Left colon (tissue), 2 donors: ENCODE measurements at places on chromosomes 5 and 9.
A peak's percentile ranks its signal among the peaks of the same experiment; 100 is the strongest.

DNA sequence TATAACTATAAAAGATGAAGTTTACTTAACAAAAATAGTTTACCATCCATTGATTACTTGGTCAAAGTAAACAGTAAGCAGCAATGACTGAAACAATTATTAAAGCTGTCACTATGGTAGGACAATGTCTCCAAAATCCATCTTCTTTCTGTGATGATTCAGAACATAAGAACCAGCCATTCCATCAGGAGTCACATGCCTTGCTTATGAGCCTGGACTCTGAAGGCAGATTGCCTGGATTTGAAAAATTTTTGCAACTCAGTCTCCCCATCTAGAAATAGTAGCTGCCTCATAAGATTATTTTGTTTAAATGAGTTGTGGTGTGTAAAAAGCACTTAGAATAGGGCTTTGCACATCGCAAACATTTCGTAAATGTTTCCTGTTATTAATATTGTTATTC, 136.2 kb downstream of the LIFR start:
- no peak for DNase-seq

- no peak for DNase-seq
Observed at GRCh38 chr9:81964218-81965171, 21.2 kb downstream of the SPATA31D3 start.

- DNase-seq, result no peak
Observed at GRCh38 chr5:93107805-93108520, 473.1 kb downstream of the NR2F1-AS1 start.

- DNase-seq, result no peak
Observed at GRCh38 chr5:158135682-158136179, 276.8 kb upstream of the CLINT1 start.

- no peak for DNase-seq
Observed at GRCh38 chr9:6234014-6234413, 18.4 kb downstream of the IL33 start.

DNA sequence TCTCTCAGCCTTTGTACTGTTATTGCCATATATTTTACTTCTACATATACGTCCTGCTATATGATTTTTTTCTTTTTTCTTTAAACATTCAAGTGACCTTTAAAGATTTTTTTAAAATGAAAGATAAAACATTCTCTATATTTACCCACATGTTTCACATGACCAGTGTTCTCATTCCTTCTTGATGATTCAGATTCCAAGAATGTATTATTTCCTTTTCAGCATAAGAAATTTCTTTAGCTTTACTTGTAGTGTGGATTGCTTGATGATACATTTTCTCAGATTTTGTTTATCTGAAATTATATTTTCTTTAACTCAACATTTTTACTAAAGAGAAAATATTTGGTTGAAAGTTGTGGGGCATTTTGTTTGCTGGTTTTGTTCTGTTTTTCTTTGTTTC, 792.1 kb downstream of the BRINP1 start:
- no peak for DNase-seq

DNA sequence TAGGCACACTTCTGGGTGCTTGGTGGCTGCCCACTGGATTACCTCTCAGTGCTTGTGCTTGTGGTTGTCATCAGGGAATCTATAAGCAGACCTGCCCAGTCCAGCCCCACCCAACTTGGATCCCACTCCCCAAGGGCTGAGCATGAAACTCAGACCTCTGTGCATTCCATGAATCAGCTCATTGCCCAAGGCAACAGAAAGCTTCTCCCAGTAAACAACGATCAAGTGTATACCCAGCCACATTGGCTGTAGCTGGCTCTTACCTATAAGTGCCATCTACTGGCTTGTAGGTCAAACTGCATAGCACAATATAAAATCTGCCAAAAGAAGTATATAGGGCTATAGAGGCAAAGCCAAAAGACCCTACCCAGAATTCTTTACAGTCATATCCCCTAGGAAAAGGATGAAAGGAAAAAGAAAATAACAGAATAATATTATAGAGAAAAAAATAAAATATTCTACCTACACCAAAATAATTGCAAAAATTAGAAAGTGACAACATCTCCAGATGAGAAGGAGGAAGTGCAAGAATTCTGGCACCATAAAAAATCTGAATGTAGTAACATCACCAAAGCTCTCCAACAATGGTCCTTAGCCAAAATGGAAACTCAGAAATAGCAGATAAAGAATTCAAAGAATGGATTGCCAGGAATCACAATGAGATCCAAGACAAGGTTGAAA, 321.0 kb upstream of the TRPC7 start:
- no peak for DNase-seq

GRCh38 chr5:74285675-74286280, 354.8 kb downstream of the ENC1 start:
- no peak for DNase-seq

GRCh38 chr9:38009035-38009501, 60.0 kb downstream of the SHB start:
- DNase-seq, result no peak

GRCh38 chr9:92704528-92704927, 34.6 kb upstream of the IPPK start:
- no peak for DNase-seq

DNA sequence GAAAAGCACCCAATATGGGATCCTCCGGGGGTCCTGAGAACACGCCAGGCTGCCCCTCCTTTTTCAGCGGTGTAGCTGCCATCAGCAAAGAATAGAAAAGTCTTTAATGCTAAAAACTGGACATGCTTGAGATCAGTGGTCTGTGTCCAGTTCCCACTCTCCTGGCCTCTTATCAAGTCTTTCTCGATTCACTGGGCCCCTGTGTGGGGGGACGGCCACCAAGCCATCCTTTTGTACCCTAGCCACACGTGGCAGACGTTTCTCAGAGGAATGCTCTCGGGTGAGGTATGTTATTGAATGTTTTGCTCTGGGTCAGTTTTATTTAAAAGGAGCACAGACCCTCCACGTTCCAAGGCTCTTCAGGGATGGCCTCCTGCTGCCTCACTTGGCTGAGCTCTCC, 23.6 kb downstream of the FABP6 start:
- no peak for DNase-seq

GRCh38 chr9:14723301-14723700, 768 bp upstream of the CER1 start:
- DNase-seq, result no peak

DNA sequence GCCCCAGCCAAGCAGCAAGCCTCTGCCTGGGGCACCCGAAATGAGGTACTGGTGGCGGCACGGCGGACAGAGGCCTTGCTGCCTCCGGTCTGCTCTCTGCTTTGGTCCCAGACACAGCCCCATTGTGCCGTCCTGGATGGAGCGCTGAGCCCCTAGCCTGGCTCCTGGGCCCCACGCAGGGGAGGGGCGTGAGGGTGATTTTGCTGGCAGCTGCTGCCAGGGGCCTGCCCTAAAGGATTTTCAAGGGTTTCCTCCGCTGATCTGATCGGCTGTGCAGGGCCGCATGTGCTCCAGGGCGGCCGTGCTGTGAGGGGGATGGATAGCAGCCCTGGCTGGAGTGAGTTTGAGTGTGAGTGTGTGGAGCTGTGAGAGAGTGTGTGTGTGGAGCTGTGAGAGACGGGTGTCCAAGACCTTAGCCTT, 1.3 kb downstream of the GPSM1 start:
- DNase-seq, result no peak

DNA sequence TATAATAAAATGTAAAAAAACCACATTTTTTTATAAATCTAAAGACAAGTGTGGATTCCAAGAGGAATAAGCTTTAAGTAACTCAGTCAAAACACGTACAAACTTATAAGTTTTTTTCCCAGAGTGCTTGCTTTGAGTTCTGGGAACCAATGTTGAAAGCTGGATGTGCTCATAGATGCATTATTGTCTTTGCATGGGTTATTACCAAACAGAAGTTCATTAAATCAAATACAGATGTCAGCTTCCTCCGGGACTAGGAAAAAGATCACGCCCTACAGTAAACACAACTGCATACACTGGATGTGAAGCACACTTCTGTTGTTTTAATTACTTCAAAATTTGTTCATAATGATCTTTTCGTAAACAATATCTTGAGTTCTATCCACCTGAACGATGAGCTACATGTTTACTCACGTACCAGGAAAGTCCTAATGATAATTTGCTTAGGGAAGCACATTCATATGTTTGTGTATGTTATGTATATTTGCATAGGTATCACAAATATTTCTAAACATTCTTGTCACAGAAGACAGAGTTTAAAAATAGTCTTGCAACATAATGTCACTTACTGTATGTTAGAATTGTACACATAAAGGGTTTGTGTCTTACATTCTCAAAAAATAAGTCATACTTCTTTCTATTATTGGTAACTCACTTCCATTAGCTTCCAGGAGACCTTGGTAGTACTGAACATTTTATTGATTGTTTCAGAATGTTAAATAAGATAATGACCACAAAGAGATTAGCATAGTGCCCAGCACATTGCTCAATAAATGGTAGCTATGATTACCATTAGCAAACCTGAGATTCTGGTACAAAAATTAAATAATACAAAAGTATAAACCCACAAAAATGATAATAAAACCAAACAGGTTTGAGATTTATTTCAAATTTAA, 427.4 kb downstream of the CETN3 start:
- DNase-seq, result no peak

DNA sequence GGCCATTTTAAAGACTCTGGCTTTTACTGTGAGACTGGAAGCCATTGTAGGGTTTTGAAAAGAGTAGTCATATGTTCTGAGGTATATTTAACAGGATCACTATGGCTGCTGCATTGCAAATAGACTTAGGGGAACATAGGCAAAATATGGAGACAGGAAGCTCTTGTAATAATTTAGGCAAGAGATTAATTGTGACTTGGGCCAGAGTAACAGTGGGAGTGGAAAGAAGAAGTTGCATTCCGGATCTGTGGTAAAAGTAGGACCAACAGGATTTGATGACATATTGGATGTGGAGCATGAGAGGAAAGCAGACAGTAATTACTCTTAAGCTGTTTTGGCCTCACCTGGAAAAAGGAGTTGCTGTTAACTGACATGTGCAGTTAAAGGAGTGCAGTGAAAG, 85.6 kb downstream of the SMIM15 start:
- no peak for DNase-seq

- peak; percentile 10 for DNase-seq
Observed at GRCh38 chr9:138051586-138052321, 174.2 kb downstream of the CACNA1B start.

- DNase-seq, result no peak
Observed at GRCh38 chr9:69232135-69232534, 58.1 kb downstream of the TJP2 start.

- no peak for DNase-seq
Observed at GRCh38 chr5:50665091-50665490, 1.3 kb upstream of the PARP8 start.

- no peak for DNase-seq
Observed at GRCh38 chr9:127232833-127233549, 31.6 kb upstream of the GARNL3 start.

- no peak for DNase-seq
Observed at GRCh38 chr5:10320793-10321192, 13.1 kb upstream of the CMBL start.

DNA sequence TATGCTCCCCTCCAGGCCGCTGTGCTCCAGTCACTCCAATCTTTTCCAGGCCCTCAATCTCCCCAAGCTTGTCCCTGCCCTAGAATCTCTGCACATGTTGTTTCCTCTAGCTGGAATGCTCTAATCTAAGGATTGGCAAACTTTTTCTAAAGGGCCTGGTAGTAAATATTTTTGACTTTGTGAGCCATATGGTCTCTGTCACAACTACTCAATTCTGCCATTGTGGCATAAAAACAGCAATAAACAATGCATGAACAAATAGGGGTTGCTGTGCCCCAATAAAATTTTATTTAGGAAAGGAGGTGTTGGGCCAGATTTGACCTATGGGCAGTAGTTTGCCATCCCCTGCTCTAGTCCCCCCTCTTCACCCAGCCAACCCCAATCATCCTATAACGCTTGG, 150.5 kb upstream of the LRRTM2 start:
- DNase-seq, result no peak

- DNase-seq, result no peak
Observed at GRCh38 chr9:128555180-128555721, 2.9 kb downstream of the SPTAN1 start.

GRCh38 chr5:104942735-104943134, 1380.1 kb upstream of the NUDT12 start:
- no peak for DNase-seq

- DNase-seq, result no peak
Observed at GRCh38 chr5:6525910-6526309, 77.3 kb downstream of the UBE2QL1 start.

DNA sequence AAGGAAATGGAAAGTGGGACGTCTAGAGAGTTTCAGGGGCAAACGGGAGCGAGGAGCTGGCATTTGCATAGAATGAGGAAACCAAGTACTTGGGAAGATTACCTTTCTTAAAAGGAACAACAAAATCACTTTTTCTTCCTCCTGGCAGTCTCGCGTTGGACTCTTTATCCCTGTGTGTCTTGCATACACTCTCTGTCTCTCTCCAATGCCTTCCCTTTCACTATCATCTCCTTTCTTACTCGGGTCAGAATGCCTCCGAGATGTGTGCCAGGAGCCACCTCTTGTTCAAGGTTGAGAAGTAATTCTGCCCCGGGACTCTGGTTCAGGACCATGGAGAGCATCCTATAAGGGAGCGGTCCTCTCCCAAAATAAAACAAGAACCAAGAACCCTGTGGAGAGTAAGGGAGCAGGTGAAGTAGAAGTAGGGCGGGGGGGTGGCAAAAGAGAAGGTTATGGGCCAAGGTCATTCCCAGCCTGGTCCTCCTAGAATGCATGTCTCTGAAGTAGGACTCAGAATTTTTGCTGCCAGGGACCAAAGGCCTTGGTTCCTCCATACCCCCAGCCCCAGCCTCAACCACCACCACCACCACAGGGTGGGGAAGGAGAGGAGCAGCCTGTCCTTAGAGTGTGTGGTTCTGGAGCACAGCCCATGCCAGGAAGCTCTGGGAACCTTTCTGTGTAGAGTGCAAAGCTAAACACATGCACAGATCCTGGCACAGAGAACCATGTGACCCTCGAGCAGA, 72.1 kb upstream of the ARAP3 start:
- peak; percentile 19 for DNase-seq

DNA sequence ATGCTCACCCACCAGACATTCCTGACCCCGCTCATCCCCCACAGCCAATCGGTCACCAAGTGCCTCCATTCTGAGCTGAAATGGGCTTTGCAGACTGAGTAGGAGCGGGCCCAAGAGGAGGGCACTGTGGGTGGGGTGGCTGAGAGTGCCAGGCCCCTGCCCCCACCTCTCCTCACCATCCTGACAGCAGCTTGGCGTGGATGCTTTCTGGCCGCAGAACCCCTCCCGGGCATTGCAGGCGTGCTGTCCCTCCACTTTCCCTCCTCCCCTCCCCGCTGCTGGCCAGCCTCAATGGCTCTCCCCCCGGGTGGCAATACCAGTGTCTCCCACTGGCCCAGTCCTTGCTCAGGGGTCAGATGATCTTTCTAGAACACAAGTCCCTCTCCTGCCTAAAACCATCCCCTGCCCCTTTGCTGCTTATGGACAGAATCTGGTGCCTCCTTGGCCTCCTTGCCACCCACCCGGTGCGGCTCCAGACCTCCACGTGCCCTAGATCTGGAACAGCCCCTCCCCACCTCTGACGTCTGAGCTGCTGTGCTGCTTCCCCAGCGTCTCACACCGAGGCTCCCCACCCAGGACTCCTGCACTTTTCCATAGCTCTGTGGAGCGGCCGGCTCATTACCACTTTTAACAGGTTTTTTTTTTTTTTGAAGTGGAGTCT, 6.1 kb downstream of the FLT4 start:
- no peak for DNase-seq

GRCh38 chr5:56264417-56265025, 31.4 kb upstream of the ANKRD55 start:
- DNase-seq, result no peak
